ENCODE measurements at places on chromosomes 4 and X. TPM values are rescaled to one million over a fixed set of nuclear protein-coding genes. Genes with fewer than 3 reads are reported as not detected.

The LPAR4 gene
- total RNA-seq, result not detected

The ASB12 gene
- not detected for total RNA-seq

The MMRN1 gene
- total RNA-seq, result 2.0 TPM

The DCX gene
- total RNA-seq, result not detected

The GALNTL6 gene
- total RNA-seq, result not detected

The TRMT2B gene
- total RNA-seq, result 8.7 TPM

The ADH1C gene
- total RNA-seq, result 0.54 TPM

The TAF7L gene
- total RNA-seq, result not detected

The VSIG4 gene
- total RNA-seq, result not detected

The STEEP1 gene
- total RNA-seq, result 18.5 TPM

The TEX13D gene
- not detected for total RNA-seq

The MAGEC3 gene
- not detected for total RNA-seq

The HSFX4 gene
- not detected for total RNA-seq

The C1QTNF7 gene
- 0.16 TPM for total RNA-seq

The CTAG2 gene
- not detected for total RNA-seq

The TLR1 gene
- 1.6 TPM for total RNA-seq

The BMPR1B gene
- 0.32 TPM for total RNA-seq

The MAGED4 gene
- 19.8 TPM for total RNA-seq

The GAGE12H gene
- total RNA-seq, result not detected

The DKK2 gene
- total RNA-seq, result not detected

The TCEAL7 gene
- total RNA-seq, result 4.2 TPM

The TLL1 gene
- 0.16 TPM for total RNA-seq

The SPANXN5 gene
- not detected for total RNA-seq

The UVSSA gene
- 6.0 TPM for total RNA-seq

The PLP1 gene
- 7.6 TPM for total RNA-seq

The CNKSR2 gene
- total RNA-seq, result under 0.01 TPM

The MAGEA6 gene
- not detected for total RNA-seq

The MTNR1A gene
- not detected for total RNA-seq

The IL2RG gene
- total RNA-seq, result not detected

The DUSP21 gene
- total RNA-seq, result not detected

The SPANXA2 gene
- not detected for total RNA-seq

The TLR10 gene
- not detected for total RNA-seq

The OTC gene
- total RNA-seq, result not detected

The KCNIP4 gene
- not detected for total RNA-seq

All from cardiac atrium fibroblast (primary cell).